NCI-H1930 (cell line): ENCODE measurements at places on chromosomes 12 and 14.

DNA sequence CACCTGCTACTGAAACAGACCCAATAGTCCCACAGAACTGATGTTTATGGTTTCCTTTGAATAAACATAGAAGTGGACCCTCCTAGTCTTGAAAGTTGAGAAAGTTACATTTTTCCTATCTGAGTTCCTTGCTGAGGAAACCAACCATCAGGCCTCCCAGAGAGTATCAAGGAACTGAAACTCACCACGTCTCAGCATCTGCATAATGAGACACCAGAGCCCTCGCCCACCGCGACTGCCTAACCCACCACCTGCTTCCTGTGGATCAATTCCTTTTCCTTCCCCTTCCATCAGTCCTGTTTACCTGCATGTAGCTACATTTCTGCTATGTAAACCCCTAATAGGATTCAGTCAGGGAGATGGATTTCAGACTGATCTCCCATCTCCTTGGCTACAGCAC is 443.2 kb upstream of the TMEM132C start:
- no peak for DNase-seq

DNA sequence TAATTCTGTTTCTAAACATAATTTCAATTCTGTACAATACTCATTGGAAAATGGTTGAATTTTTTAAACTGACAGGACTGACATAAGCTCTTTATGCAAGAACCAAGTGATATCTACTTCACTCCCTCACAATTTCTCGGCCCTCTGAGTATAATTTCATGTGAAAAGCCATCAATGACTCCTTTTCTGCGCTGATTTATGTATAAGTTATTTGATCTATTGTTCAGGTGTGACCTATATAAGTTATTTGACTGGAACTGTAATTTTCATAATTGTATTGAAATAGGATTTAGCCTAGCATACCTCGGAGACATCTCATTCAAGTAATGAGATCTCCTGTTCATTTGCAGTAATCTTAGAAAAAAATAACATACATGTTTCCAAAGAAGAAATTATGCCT is 184.4 kb downstream of the SYT1 start:
- DNase-seq = no peak

- DNase-seq = no peak
Observed at GRCh38 chr14:86464341-86464740, 934.4 kb downstream of the FLRT2 start.

GRCh38 chr12:27474344-27474743 is 27.8 kb downstream of the SMCO2 start:
- no peak for DNase-seq

- DNase-seq = no peak
Observed at GRCh38 chr12:131845121-131845520, 16.9 kb downstream of the MMP17 start.

DNA sequence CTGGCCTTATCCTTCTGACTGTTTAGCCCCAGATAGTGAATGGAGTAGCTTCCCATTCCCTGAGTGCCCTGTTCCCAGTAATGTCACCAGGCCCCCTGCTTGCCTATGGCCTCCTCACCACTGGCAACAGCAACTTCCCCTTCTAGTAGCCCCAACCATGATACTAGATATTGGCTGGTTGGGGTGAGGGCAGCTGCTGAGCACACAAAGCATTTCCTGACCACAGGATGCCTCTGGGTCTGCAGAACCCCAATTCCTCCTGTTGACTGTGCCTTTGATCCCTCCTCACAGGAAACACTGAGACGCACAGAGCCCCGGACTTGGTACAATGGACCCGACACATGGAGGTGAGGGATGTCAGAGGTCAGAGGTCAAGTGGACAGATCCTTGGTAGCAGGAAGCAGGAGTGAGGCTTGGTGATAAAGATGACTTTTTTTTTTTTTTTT is 597 bp downstream of the SOAT2 start:
- no peak for DNase-seq

DNA sequence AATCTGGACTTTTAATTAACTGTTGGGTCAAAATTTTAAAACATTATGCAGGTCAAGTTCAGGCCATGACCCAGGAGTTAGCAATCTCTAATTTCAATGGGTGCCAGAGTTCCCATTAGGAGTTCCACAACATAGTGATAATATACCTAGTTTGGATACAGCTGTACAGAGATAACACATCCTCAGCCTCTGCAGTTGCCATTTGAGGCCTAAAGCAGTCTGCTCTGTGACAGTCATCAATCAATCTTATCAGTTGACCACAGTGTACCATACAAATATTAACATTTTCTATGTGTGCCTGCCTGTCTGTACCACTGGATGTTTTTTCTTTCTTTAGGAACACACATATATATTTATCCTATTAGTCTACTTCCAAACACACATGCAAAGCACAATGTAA is 54.0 kb upstream of the BBS10 start:
- no peak for DNase-seq

- no peak for DNase-seq
Observed at GRCh38 chr14:101875727-101876554, 88.4 kb upstream of the DYNC1H1 start.

DNA sequence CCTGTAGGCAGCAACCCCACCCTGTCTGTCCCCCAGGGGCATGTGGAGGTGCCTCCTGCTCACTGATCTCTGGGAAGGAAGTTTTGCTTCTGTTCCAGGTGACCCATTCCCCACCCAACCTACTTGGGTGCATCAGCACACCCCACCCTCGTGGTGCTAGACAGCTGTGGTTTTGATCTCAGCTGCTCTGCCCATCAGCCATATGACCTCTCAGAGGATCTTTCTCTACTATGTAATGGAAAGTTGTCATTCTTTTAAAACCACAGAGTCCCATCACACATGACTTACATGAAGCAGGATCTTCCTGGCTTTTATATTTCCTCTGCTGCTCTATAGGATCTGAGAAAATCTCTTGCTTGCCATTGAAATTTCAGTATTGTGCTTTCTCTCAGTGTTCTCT is 13.5 kb upstream of the KRT82 start:
- no peak for DNase-seq

DNA sequence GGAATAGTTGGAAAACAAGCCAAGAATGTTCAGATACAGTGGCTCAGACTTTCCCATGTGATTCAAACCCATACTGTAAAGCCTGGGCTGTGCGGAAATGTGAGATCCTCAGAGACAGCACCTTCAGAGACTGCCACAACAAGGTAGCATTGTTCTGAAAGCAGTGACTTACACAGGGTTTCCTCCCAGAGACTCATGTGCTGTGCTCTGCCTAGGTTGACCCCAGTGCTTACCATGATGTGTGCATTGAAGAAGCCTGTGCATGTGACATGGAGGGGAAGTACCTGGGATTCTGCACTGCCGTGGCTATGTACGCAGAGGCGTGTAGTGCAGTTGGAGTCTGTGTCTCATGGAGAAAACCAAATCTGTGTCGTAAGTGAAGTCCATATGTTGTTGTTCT is 219.4 kb downstream of the LRRK2 start:
- no peak for DNase-seq

- DNase-seq = no peak
Observed at GRCh38 chr12:64733857-64734256, 25.3 kb downstream of the GNS start.

DNA sequence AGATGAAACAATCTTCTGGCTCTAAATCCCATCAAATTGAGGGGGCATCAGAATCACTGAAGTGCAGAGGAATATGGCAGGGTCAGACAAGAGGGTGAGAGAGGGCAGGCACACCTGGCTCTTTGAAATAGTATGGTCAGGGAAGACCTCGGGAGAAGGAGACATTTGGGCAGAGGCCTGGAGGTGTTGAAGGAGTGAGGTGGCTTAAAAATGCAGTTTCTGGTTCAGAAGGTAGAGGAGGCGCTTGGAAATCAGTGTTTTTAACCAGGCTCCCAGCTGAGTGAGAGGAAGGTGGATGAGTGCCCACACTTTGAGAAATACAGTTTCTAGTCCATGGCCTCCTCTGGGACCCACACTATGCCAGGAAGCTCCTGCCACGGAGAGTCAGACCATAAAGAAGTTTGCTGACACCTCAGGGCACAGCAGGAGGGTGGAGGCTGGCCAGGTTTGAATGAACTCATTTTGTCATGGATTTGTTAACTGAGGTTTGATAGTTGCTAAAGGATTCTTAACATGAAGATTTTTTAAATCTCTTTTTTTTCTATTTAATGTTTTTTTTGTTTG is 20.1 kb downstream of the NID2 start:
- DNase-seq = no peak

DNA sequence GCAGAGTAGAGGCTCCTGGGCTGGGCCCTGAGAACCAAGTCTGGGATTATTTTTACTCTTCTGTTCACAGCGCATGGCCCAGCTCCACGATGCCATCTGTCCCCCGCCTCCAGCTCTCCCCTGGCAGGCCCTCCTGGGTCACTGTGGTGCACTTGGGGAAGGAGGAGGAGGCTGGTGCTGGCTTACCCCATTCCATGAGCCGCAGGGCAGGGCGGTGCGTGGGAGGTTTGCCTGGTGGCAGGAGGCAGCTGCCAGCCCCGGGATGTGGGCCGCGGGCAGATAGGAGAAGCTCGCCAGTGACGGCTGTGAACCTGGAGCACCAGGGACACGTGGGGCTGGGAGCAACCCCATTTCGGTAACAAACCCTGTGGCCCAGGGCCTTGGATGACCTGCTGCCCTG is 23.2 kb downstream of the TEAD4 start:
- no peak for DNase-seq

GRCh38 chr14:105532735-105533141 is 6.4 kb downstream of the TMEM121 start:
- no peak for DNase-seq

GRCh38 chr14:97960436-97960835 is 1163.3 kb downstream of the VRK1 start:
- no peak for DNase-seq

DNA sequence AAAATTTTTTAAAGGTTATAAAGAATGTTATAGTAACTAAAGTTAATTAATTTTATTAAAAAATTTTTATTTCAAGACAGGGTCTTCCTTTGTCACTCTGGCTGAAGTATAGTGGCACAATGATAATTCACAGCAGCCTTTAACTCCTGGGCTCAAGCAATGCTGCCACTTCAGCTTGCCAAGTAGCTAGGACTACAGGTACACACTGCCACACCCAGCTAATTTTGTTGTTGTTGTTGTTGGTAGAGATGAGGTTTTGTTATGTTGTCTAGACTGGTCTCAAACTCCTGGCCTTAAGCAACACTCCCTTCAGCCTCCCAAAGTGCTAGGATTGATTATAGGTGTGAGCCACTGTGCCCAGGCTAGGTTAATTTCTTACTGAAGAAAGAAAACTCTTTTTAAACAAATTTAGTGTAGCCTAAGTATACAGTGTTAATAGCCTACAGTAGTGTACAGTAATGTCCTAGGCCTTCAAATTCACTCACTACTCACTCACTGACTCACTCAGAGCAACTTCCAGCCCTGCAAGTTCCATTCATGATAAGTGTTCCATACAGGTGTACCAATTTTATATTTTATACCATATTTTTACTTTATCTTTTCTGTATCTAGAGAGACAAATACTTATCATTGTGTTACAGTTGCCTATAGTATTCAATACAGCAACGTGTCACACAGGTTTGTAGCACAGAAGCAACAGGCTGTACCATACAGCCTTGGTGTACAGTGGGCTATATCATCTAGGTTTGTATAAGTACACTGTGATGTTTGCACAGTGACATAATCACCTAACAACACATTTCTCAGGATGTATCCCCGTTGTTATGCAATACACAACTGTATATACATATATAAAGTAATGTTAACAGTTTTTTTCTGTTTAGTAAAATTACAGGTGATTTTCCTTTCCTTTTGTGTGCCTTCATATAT is 24.7 kb upstream of the DNAAF2 start:
- no peak for DNase-seq

DNA sequence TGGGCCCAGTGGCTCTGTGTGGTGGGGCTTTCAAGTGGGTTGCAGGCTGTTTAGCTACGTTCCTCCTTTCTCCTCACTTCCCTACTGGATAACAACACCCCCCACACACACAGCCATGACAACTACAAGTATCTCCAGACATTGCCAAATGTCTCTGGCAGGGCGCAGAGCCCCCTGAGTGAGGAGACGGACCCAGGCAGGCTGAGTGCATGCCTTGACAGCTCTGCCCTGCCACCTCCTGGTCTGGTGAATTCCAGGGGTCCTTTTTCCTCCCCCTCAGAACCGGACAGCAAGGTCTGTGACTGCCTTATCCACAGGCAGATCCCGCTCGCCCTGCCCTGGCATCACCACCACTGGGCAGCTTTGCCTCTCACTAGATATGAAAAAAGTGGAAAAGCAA is 276.5 kb downstream of the TMEM132C start:
- DNase-seq = no peak

GRCh38 chr12:110743571-110744093 is 941 bp upstream of the PPP1CC start:
- no peak for DNase-seq
